ENCODE measurements at places on chromosomes 6 and 20.

DNA sequence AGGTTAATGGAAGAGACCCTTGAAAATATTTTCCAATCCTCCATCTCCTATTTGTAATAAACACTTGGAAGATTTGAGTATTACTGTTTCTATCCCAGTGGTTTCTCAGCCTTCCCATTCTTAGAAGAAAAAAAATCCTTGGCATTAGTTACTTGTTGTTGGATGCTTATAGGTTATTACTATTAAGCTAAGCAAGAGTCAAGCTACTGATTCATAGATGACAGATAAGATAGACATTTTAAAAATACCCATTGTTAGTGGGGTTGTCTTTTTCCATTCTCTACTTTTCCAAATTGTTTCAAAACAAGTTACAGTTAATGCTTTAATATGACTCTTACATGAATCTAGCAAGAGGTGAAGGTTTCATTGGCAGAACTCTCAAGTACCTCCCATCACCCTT lies 158.5 kb downstream of the HIVEP2 start:
- no peak for DNase-seq

DNA sequence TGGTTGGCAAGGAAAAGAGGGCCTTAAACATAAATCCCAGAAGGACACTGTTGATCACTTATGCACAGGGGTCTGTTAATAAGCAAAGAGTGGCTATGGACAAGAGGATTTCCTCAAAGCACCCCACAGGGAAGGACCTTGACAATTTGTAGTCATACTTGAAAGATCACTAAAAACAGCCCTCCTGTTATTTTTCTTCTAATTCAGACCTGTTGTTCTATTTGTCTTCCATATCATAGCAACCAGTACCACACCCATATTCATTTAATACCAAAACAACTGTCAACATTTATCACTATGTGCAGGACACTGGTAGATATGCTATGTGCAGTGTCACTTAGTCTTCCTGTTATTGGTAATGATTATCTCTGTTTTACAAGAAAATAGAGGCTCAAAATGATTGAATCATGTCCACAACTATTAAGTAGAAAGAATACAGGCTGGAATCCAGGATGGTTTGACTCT lies 3.2 kb upstream of the DYNLRB1 start:
- no peak for DNase-seq

DNA sequence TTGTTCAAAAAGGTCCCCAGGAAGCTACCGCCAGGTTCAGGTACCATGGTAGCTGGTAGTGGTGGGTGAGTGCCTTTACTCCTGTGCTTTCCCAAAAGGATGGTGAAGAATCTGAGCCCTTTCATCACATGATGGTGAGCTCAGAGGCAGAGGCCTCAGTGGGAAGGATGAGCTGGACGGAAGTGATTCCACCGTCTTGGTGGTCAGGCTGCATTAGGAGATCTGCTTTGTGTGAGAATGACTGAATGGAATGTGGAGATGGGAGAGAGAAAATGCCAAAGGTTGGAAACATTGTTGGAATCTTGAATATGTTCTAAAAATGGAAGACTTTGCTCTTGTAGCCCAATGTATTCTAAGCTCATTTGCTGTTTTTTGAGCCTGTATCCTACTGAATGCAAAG lies 108.1 kb upstream of the SCP2D1 start:
- no peak for DNase-seq

GRCh38 chr6:53432318-53433161 lies 83.8 kb upstream of the ELOVL5 start:
- peak; percentile 21 for DNase-seq

DNA sequence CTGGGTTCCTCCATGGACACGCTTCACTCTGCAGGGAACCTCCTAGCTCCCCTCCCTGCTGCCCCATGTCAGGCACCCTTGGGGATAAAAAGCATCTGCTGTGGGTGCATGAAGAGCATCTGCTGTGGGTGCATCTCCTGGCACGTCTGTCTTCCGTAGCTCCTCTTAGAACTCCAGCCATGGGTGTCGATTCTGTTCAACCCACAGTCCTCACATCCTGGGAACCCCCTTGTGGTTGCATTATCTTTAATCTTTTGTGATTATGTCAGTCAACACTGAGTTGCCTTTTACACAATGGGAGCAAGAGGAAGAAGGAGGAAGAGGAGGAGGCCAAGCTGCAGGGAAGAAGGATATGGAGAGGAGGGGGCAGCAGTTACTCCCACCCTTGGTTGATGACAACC lies 24.1 kb upstream of the CCR6 start:
- no peak for DNase-seq

- DNase-seq: no peak
Measured at GRCh38 chr6:35087361-35088280, 53.5 kb downstream of the TCP11 start.

DNA sequence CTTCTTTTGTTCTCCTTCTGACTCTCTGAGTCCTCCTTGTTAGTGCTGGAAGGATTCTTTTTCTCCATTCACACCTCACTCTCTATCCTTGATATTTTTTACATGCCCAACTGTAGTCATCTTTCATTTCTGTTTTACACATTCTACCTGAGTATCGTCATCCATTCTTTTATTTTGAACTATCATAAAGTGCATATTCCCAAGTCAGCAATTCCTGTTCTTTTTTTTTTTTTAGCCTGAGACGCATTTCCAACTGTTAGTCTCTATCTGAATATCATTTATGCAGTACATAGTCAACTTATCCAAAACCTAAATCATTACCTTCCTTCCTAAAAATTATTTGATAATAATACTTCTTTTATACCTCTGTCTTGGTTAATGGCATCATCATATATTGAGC lies 207.5 kb downstream of the NKAIN2 start:
- DNase-seq: no peak
